ENCODE measurements at places on chromosomes 11 and 22.

DNA sequence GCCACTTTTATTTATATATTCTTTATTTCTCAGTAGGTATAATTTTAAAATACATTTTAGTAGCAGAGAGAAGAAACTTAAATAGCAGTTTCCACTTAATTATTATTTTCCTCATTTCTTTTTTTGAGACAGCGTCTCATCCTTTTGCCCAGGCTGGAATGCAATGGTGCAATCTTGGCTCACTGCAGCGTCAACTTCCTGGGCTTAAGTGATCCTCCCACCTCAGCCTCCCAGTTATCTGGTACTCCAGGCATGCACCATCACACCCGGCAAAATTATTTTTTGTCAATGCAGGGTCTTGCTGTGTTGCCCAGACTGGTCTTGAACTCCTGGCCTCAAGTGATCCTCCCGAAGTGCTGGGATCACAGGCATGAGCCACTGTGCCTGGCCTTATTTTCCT is 38.3 kb downstream of the ATG13 start:
- no peak for DNase-seq

GRCh38 chr11:36069576-36070212 is 125.8 kb downstream of the LDLRAD3 start:
- no peak for DNase-seq

DNA sequence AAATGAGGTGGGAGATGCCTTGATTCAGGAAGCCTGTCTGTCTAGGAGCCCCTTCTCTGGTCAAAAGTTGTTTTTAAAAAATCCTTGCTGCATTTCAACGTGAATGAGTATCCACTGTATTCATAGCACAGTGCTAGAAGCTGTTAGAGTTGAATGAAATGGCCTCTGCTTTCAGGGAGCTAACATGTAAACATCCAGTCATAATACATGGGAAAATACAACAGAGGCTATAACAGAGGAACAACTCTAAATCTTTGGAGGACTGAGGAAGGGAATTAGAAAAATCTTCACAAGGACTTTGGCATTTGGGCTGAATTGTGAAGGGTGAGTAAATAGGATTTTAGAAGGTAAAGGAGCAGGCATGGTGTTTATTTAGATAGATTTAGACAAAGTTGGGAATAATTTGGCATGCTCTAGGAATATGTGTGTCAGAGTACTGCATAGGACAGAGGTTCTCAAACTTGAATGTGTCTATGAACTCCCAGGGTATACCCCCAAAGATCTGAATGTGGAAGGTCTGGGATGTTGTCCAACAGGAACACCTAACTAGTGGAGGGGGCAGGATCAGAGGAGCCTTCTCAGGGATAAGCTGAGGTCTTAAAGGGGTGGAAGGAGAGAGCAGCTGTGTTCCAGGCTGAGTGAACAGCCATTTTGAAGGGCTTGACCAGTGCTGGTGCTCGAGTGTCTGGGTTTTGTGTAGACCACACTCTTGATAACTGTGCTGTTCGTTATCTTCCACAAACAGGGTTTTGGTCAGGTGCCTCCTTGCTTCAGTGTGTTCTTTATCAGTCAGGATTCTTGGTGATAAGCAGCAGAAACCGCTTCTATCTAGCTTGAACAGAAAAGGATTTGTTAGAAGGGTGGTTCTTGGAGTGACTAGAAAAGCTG is 12.7 kb downstream of the SREBF2 start:
- DNase-seq, result no peak

DNA sequence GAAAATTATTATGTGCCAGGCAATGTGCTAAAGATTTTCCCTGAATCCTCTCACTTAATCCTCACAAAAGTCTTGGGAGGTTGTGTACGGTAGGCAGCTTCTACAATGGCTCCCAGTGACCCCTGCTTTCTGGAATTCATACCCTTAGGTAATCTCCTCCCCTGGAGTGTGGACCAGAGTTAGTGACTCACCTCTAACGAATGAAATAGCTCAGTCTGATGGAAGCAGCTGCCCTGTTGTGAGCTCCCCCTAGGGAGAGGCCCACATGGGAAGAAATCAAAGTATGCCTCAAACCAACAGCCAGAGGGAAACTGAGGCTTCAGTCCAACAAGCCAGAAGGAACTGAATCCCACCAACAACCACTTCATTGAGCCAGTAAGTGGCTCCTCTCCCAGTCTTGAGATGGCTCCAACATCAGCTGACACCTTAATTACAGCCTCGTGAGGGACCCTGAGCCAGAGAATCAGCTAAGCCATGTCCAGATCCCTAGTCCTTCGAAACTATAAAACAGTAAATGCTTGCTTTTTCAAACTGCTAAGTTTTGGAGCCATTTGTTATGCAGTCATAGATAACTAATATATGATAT is 98.9 kb upstream of the ISX start:
- DNase-seq, result no peak

GRCh38 chr22:44628835-44629234 is 73.2 kb upstream of the PRR5 start:
- no peak for DNase-seq

DNA sequence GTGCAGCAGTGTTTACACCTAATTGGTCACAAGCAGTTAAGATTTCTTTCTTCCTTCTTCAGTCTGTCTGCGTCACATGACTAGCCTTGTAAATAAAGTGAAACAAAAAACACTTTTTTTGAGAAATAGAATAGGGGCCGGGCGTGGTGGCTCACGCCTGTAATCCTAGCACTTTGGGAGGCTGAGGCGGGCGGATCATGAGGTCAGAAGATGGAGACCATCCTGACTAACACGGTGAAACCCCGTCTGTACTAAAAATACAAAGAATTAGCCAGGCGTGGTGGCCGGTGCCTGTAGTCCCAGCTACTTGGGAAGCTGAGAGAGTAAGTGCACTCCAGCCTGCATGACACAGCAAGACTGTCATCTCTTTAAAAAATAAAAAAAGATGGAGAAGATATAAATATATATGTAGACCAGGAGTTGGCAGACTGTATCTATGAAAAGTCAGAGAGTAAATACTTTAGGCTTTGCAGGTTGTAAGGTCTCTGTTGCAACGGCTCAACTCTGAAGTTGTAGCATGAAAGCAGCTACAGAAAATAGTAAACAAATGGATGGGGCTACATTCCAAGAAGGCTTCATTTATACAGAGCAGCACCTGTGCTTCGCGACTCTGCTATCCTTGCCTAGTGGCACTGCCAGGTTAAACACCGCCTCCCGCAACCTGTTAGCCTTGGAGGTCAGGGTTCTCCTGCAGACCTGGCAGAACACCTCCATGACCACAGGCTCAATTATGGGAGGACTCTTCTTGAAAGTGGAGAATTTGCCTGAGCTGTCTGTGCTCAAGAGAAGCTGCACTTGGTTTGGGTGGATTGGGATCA is 55.9 kb downstream of the PPP6R2 start:
- DNase-seq, result no peak

DNA sequence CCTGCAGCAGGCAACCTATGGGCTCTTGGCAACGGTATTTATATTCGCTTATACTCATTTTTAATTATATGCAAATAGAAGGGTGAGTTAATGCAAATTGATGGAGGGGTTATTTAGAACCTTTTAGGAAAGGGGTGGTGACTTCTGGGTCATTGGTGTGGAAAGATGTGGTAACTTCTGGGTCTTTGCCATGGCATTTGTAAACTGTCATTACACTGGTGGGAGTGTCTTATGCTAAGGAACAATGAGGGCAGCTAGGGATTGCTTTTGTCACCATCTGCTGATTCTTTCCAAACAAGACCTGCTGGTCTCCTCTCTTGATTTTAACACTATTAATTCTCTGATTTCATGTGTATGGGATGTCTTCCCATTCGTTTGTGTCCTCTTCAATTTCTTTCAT is 11.7 kb upstream of the KAT5 start:
- no peak for DNase-seq

GRCh38 chr11:129143335-129143734 is 48.8 kb downstream of the ARHGAP32 start:
- DNase-seq, result no peak

DNA sequence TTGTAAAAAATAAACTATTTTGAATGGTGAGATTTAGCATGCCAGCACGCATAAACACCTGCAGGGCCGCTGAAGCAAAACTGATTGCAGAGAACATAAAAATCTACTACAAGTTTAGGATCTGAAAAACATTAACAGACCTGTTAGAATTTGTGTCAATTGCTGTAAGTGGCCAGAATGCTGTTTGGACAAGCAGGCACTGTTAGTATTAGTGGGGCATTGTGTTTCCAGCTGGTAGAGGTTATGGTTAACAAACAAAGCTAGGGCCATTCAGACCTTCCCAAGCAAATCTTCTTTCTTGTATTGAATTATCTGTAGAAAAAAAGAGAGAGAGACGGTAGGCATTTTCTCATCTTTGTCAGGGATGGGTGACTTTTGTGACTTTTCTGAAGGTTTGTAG is 57.6 kb upstream of the OLFML1 start:
- DNase-seq, result no peak

DNA sequence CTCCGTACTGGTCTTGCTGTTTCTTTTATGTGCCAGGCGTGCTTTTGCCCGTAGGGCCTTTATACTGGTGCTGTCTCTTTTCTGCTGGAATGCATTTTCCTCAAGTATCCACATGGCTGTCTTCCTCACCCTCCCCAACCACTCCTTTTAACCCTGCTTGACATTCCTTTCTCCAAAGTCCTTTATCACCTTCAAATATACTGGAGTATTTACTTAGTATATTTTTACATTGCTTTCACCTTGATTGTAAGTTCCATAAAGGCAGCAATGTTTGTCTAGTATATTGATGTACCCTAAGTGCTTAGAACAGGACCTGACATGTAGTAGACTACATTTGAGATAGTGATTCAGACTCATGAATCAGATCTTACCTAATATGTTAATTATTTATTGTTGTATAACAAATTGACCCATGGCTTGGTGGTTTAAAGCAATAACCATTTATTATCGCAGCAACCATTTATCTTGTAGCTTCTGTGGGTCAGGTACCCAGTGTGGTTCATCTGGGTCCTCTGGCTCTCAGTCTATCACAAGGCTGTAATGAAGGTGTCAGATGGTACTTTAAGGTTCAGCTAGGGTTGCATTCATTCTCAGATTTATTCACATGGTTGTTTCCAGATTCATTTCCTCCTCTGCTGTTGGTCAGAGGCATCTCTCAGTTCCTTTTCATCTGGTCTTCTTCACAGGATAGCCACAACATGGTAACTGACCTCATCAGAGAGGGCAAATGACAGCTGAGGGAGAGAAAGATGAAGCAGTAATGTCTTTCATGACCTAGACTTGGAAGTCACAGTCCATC is 34.2 kb downstream of the DDX10 start:
- no peak for DNase-seq

DNA sequence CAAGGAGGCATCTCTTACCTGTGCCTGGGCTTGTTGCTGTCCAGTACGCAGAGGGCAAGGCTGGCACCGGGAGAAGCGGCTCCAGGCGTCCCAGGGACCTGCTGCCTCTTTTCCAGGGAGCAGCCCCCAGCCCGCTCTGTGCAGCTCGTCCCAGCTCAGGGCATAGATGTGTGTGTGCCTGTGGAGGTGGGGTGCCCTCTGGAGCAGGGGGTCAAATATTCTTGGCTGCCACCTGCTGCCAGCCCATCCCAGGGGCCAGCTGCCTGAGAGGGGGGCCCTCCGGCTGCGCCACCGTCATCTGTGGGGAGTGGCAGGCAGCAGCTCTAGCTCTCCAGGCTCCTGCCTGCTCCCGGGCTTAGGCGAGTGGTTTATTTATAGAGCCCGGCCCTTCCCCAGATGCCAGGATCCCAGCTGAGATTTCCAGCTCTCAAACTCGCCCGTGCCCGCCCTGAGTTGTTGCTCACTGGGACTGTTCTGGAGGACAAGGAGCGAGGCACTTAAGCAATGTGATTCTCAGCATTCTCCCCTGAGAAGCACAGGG is 87.5 kb downstream of the RTL6 start:
- peak; percentile 19 for DNase-seq

GRCh38 chr22:31139866-31140716 is at the start of gene PLA2G3:
TSS of gene PLA2G3 (minus strand) at chr22:31140508. CDS start at chr22:31140354, 154 bp downstream.
- peak; percentile 4 for DNase-seq

DNA sequence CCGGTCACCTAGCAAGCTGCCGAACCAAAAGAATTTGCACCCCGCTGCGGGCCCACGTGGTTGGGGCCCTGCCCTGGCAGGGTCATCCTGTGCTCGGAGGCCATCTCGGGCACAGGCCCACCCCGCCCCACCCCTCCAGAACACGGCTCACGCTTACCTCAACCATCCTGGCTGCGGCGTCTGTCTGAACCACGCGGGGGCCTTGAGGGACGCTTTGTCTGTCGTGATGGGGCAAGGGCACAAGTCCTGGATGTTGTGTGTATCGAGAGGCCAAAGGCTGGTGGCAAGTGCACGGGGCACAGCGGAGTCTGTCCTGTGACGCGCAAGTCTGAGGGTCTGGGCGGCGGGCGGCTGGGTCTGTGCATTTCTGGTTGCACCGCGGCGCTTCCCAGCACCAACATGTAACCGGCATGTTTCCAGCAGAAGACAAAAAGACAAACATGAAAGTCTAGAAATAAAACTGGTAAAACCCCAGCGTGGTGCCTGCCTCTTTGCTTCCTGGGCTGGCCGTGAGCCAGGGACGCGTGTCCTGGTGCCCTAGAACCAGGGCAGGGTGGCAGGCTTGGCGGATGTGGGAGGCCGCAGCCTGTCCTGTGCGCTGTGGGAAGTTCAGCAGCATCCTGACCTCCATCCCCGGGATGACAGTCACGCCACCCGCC is 13.2 kb downstream of the CCND1 start:
- no peak for DNase-seq

DNA sequence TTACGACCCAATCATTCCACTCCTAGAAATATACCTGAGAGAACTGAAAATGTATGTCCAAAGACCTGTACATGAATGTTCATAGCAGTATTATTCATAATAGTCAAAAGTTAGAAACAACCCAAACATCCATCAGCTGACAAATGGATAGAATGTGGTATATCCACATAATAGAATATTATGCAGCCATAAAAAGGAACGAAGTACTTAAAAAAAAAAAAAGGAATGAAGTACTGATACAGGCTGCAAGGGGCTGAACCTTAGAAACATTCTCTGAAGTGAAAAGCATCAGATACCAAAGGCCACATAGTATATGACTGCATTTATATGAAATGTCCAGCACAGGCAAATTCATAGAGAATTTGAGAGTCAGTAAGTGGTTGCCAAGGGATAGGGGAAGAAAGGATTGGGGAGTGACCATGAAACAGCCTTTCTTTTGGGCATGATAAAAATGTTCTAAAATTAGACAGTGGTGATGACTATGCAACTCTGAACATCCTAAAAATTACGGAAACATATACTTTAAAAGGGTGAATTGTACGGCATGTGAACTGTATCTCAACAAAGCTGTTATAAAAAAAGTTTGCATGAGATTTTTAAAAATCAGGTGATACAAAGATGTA is 1.8 kb downstream of the TPST2 start:
- no peak for DNase-seq

- no peak for DNase-seq
Measured at GRCh38 chr11:76228071-76228874, 22.0 kb upstream of the WNT11 start.

Measured in NCI-H187 treated with DMSO at 0.1 percent for 48 hours (cell line).